ENCODE measurements at places on chromosomes 7 and 10. TPM values are rescaled to one million over a fixed set of nuclear protein-coding genes. Genes with fewer than 3 reads are reported as not detected.

Gene MMD2
- polyA plus RNA-seq = 0.10 TPM

Gene C7orf57
- 0.58 TPM for polyA plus RNA-seq

GRCh38 chr7:131021902-131022301, 287.9 kb upstream of the KLF14 start:
- DNase-seq = no peak

Gene ABCB4
- 2.3 TPM for polyA plus RNA-seq
